Dermis blood vessel endothelial cell (primary cell): ENCODE measurements at places on chromosomes 5 and 9.

DNA sequence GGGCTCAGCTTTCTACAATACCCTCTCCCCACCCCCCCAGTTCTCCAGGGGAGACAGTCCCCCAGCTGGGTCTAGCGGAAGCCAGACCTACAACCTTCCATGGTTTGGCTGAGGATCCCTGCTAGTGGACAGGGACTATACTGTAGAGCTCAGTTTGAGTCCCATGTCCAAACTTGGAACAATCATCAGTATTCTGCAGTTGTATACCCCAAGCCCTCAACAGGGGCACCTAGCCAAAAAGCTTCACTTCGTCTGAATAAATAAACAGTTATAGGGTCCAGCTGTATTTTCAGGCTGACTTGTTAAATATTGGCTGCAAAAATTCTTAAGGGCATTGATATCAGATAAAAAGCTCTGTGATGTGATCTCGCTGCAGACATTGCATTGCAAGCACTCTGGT, 15.4 kb upstream of the C9 start:
- DNase-seq, result no peak

GRCh38 chr5:127844581-127845021, 141.4 kb downstream of the CCDC192 start:
- DNase-seq, result no peak

- no peak for DNase-seq
These were observed 63.1 kb upstream of the MAMDC2 start for GRCh38 chr9:69980591-69980990.

GRCh38 chr9:122042056-122042455, 51.1 kb downstream of the TTLL11 start:
- no peak for DNase-seq

GRCh38 chr9:14258156-14258555, 55.8 kb downstream of the NFIB start:
- DNase-seq, result no peak

- DNase-seq, result no peak
These were observed 3.0 kb upstream of the ARRDC3 start for GRCh38 chr5:91386120-91386519.

DNA sequence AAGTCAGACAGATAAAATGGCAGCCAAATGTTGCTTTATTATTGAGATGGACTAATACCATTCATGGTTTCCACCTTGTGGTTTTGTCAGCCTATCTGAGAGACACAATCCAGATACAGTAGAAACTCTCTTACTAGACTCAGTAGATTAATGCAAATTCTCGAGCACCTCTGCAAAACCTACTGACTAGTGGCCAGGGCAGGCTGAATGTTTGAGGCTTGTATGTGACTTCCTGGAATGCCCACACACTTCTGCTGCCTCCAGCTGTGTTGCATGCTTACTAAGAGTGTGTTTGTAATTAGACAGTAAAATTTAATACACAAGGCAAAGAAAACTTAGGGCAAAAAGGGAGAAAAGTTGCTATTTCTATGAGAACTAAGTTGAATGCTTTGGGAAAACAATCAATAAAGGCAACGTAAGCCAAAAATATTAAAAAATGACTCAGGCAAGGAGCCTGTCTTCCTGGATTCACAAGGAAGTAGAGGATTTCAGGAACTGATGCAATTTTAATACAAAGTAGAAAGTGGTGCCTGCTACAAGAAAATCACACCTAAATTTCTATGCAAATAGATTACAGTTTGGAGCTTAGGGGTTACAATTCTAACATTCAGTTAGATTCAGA, 30.2 kb upstream of the CCNG1 start:
- peak; percentile 2 for DNase-seq

- no peak for DNase-seq
These were observed 467.3 kb upstream of the CLINT1 start for GRCh38 chr5:158326256-158326655.

DNA sequence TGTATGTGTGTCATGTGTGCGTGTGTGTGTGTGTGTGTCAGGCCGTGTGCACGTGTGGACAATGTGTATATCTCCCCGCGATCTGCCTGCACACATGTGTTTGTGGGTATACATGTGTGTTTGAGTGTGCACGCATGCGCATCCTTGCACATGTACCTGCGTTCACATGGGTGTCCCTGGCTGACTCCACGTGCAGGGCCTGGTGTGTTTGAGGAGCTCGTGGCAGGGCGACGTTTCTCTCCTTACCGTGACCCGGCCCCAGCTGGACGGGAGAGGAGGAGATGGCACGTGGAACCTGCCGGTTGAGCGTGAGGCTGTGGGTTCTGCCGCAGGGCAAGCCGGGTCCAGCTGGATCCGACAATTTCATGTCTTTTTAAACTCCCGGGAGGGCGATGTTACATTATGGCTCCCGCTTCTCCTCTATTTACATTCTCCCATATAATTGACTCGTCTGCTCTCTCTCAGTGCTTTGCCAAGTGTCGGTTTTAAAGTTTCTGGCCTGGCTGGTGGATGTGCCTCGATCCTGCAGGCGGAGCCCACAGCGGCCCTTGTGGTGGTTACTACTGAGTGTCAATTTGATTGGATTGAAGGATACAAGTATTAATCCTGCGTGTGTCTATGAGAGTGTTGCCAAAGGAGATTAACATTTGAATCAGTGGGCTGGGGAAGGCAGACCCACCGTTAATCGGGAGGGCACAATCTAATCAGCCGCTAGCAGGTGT, 5.9 kb downstream of the COL5A1 start:
- DNase-seq, result no peak

DNA sequence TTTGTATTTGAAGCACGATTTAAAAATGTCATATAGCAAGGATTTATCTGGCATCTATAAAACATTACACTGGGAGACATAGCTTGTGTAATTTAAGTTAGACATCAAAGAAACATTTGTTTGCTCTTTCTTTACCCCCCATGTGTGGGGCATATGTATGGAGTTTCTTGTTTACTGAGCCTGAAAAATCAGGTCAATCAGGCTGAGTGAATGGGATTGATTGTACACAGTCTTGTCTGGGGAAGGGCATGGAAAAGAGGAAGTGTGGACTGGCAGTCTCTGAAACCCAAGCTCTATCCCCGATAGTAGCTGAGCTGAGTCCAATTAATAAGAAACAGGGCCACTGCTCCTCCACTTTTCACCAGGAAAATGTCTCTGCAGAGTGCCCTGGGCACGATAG, 49.4 kb downstream of the SLC46A2 start:
- no peak for DNase-seq

GRCh38 chr9:96777426-96777864, 442 bp downstream of the ZNF510 start:
- no peak for DNase-seq

DNA sequence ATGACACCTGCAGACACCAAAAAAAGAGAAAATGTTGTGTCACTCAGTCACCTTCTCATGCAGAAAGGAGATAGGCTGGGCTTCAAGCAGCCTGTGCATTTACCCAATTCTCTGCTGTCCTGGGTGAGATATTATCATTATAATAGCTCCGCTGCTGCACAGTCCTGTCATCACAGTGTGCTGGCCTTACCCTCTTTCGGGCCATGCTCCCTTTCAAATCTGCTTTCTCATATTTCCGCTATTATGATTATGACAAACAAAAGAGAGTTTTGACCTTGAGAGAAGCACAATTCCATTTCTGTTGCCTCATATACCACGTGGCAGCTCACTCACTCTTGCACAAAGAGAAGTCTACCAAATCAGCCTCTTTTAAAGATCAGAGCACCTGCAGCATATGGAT, 1350.1 kb upstream of the ACO1 start:
- peak; percentile 0 for DNase-seq

DNA sequence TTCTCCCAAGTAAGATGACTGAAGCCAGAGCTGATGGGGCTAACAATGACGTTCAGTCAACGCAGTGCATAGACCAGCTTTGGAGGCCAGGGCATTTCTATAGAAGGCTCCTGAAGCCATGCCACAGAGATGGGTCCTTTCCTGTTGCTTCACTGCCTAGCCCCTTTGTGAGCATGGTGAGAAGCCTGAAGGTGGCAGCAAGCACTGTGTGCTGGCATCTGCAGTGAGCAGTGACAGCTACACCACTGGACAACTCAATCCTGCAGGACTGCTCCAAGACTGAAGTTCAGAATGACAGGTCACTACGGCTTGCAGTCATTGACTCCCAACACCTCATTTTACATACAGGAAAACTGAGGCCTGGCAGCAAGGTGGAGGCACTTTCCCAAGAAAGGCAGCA, 229.0 kb downstream of the TSSK1B start:
- DNase-seq, result peak; percentile 37

- DNase-seq, result no peak
These were observed 63.5 kb upstream of the DMRT1 start for GRCh38 chr9:777978-778377.

GRCh38 chr5:150140830-150141229, 14.8 kb downstream of the PDGFRB start:
- no peak for DNase-seq

GRCh38 chr5:134851307-134851923, 5.6 kb downstream of the C5orf24 start:
- peak; percentile 53 for DNase-seq

- no peak for DNase-seq
These were observed 40.7 kb downstream of the WDR36 start for GRCh38 chr5:111132731-111133435.
